Lower leg skin (tissue), 4 donors: ENCODE measurements at places on chromosomes 7 and 10.

DNA sequence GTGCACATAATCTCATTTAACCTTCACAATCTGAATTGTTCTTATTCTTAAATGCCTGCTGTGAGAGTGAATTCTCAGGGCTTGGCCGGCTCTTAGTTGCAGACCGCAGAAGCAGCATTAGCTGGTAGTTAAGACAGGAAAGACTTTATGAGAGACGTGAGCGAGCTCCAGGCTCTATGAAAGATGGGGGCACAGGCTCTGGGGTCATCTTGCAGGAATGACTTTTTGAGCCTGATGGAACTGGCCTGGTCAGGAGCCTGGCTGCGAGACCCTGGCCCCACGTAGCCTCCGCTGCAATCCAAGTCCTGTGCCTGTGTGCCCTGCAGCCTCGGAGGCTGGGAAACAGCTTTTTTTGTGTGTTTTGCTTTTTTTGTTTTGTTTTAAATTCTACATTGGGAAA lies 958.8 kb upstream of the ZNF722 start:
- peak; percentile 25 for DNase-seq

- no peak for DNase-seq
Observed at GRCh38 chr7:113015034-113015645, 71.5 kb downstream of the GPR85 start.

- DNase-seq = no peak
Observed at GRCh38 chr10:65816536-65816935, 1109.3 kb upstream of the LRRTM3 start.

- DNase-seq = no peak
Observed at GRCh38 chr7:37738321-37738720, 54.8 kb downstream of the GPR141 start.

DNA sequence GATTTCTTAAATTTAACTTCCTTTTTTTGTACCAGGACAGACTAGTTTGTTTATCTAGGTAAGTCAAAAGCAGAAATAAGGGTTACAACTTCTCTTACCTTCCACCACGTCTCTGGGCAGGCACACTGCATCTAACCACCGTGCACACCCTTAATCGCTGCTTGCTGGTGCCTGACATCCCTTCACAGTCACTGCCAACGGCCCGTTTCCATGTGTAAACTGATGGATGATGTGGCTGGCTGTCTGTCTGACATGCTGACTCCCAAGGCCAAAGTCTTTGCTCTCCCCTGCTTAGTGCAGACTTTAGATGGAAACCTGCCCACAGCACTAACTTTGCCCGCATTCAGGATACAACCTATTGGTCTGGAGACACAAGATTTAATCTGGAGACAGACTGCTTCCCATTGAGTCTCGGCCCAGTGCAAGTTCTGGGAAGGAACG lies 1.1 kb downstream of the TMEM273 start:
- DNase-seq = peak; percentile 11

GRCh38 chr7:849781-850180 lies 17.5 kb downstream of the SUN1 start:
- no peak for DNase-seq

DNA sequence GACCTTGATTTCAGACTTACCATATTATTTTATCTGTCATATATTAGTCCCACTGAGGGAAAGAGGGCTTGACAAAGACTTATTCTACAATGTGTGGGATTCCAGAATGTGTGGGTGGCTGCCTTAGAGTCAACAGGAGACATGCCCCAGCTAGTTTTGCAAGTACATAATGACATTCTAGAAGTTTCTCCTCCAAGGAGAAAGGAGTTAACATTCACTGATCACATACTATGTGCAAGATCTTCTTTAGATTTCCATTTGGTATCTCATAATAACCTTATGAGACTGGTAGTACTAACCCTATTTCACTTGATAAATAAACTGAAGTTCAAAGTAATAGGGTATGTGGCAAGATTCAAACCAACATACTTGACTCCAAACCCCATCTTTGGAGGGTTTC lies 25.2 kb downstream of the IRF5 start:
- DNase-seq = no peak
